ENCODE measurements at places on chromosomes 11 and 22. TPM values are rescaled to one million over a fixed set of nuclear protein-coding genes. Genes with fewer than 3 reads are reported as not detected.

The MUC2 gene
- 1.4 TPM for total RNA-seq

The NXPE4 gene
- not detected for total RNA-seq

The GRIA4 gene
- not detected for total RNA-seq

The PHOX2A gene
- total RNA-seq, result not detected

The CTSW gene
- 127 TPM for total RNA-seq

The PGR gene
- total RNA-seq, result not detected

The DMC1 gene
- total RNA-seq, result 0.70 TPM

The NFAM1 gene
- total RNA-seq, result 0.18 TPM

The PGA5 gene
- not detected for total RNA-seq

The KCNK7 gene
- 3.6 TPM for total RNA-seq

The SYT13 gene
- 0.20 TPM for total RNA-seq

The KDELR3 gene
- 0.29 TPM for total RNA-seq

The ART5 gene
- total RNA-seq, result not detected

The PARVG gene
- total RNA-seq, result 231 TPM

The OR8H1 gene
- total RNA-seq, result not detected

The SCGB1A1 gene
- total RNA-seq, result not detected

The ADM2 gene
- 10.7 TPM for total RNA-seq

The LGR4 gene
- 2.4 TPM for total RNA-seq

The TTC36 gene
- 0.53 TPM for total RNA-seq

The ETS1 gene
- 885 TPM for total RNA-seq

The NPTXR gene
- total RNA-seq, result 9.1 TPM

The IFITM10 gene
- total RNA-seq, result 0.72 TPM

The PKDREJ gene
- not detected for total RNA-seq

The HORMAD2 gene
- not detected for total RNA-seq

The OR2AG2 gene
- total RNA-seq, result not detected

The OR56A1 gene
- total RNA-seq, result not detected

The KRTAP5-2 gene
- total RNA-seq, result not detected

The SNU13 gene
- total RNA-seq, result 108 TPM

The MFNG gene
- total RNA-seq, result 268 TPM

The TRPM5 gene
- total RNA-seq, result 0.18 TPM

The LRRC74B gene
- not detected for total RNA-seq

The CKAP5 gene
- 44.6 TPM for total RNA-seq

The DDTL gene
- total RNA-seq, result 4.2 TPM

The FIBIN gene
- not detected for total RNA-seq

The LGALS12 gene
- total RNA-seq, result not detected

The LYVE1 gene
- total RNA-seq, result 0.61 TPM

The LRP4 gene
- total RNA-seq, result not detected

The TMPRSS6 gene
- total RNA-seq, result 1.2 TPM

The MRGPRX4 gene
- total RNA-seq, result not detected

The TP53I11 gene
- 16.4 TPM for total RNA-seq

The C11orf87 gene
- not detected for total RNA-seq

The SLC25A45 gene
- total RNA-seq, result 20.0 TPM

The KCNQ1 gene
- total RNA-seq, result 20.9 TPM
